GM04503 (cell line): ENCODE measurements at places on chromosomes 7 and 10.

GRCh38 chr7:66921918-66922486 lies 977 bp downstream of the TMEM248 start:
- no peak for DNase-seq

GRCh38 chr10:102613286-102613685 lies 31.0 kb upstream of the TRIM8 start:
- DNase-seq, result no peak

DNA sequence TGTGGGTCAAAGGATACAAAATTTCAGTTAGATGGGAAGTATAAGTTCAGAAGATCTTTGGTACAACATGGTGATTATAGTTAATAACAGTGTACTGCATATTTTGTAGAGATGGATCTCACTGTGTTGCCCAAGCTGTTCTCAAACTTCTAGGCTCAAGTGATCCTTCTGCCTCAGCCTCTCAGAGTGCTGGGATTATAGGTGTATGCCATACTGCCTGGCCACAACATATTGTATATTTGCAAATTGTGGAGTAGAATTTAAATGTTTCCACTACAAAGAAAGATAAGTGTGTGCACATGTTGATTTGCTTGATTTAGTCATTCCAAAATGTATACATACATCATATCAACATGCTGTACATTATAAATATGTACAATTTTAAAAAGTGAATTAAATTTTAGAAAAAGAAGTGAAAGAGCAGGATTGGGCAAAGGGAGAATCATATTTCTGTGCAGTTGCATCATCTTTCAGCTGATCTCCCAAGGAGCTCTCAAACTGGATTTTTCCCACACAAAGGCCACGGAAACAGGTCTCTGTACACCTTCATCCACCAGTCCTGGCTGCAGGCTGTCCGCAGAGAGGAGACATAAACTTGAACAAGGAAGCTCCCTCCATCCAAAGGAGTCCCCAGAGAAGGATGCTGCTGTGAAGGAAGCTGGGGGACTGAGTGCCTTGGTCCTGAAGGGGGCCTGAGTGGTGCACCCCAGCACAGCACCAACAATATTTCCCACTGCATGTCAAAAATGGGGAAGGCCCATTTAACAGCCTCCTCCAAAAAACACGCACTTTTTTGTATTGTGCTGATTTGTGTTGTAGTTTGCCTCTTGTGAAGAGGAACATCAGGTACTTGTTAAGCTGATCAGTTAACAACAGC lies 217.1 kb upstream of the GHITM start:
- no peak for DNase-seq

DNA sequence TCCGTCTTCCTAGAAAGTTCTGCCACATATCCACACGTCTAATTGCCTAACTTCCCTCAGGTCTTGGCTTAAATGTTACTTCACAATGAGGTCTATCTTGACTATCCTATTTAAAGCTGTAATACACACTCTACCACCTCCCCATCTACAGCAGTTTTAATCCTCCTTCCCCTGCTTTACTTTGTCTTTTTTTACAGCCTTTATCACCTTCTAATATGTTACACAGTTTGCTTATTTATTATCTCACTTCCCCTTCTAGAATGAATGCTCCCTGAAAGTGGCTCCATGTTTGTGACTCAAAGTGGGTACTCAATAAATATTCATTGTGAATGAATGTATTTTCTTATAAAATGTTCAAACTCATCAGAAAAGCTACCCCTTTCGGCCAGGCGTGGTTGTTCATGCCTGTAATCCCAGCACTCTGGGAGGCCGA lies 13.6 kb upstream of the MICU1 start:
- no peak for DNase-seq

GRCh38 chr7:129746857-129747529 lies 135.5 kb downstream of the NRF1 start:
- DNase-seq, result no peak
